ENCODE measurements at places on chromosomes 16 and 17.

DNA sequence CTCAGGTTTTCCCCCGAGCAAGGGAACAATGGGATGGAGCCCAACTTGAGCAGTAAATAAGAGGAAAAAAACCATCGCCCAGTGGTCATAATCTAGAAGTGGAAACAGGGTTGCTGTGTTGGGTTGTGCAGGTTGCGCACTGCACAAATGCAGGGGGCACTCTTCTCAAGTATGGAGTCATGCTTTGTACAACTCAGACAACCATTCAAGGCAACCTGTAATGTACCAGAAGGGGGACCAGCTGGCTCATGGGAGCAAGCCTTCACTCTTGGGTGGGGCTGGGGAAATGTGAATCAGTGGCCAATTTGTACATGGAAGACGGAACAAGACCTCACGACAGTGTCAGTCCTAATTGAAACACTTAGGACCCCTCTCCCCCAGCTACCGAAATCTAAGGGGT, 23.9 kb upstream of the LITAF start:
- DNase-seq = no peak

DNA sequence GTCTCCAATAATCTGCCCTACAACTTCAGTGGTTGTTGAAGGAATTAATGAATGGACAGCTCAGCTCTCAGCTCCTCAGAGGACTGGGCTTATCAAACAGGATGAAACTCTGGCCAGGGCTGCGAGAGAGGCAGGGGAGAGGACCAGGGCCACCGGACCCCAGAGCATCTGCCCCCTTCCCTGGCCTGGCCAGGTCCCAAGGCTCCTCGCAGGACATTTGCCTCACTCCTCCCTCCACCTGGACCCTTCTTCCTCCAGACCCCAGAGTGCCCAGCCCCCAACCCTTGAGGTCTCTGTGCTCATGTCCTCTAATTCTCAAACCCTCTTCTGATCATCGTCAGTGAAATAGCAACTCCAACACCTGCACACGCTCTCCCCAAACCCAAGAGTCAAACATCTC, 3.7 kb downstream of the CD300C start:
- no peak for DNase-seq

DNA sequence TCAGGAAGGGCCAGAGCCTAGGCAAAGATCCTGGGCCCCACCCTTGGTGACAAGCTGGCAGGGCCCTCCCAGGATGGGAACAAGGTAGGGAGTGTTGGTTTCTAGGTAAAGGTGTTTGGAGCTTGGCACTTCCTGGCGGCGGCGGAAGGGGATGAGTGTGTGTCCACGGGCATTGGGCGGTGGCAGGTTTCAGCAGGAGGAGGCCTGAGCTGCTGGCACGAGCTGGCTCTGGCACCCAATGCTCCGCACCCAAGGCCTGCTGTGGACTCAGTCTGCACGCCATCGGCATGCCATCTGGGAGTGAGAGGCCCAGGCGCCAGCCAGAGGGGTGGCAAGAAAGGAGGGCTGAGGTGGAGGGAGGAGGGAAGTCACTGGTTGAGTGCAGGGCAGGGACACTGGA, 46.9 kb upstream of the TAC4 start:
- no peak for DNase-seq

- no peak for DNase-seq
These were observed 415 bp downstream of the XYLT1 start for GRCh38 chr16:17470182-17470907.

- no peak for DNase-seq
These were observed 39.1 kb downstream of the CPNE2 start for GRCh38 chr16:57131351-57131970.

- no peak for DNase-seq
These were observed 49.4 kb downstream of the TNFRSF13B start for GRCh38 chr17:16922386-16923096.

DNA sequence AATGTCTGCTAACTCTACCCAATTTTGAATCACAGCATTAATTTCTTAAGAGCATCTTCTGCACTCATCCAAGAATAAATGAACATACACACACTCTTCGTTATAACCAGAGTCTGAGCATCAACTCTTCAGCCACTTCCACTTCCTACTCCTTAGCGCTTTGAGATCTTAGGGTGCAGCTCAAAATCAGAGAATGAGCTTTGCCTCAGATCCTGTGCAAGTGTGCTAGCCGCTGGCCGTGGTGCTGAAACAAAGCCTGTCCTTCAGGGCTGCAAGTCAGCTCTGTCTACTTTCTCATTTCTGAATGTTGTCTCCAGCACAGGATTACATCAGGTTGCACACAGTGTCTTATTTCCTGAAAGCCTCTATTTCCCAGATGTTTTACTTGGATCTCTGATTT, 165.4 kb downstream of the AIPL1 start:
- no peak for DNase-seq

GRCh38 chr16:878072-878784, 77.7 kb upstream of the GNG13 start:
- DNase-seq = no peak

DNA sequence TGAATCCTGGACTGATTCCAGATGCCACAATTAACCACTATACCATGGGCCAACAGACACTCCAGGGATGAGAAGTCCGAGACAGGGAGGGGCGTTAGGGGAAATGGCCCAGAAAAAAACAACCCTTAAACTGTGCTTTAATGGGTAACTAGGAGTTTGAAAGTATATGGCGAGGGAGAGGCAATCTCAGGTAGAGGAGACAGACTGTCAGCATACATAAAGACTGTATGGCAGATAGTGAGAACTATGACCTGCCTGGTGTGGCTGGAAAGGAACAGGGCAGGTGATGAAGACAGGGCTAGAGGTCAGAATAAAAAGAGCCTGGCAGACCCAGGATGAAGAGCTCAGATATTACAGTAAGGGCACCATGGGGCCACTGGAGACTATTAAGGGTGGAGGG, 8.1 kb downstream of the ZZEF1 start:
- DNase-seq = no peak

GRCh38 chr17:76955191-76955590, 87.0 kb downstream of the MGAT5B start:
- no peak for DNase-seq

DNA sequence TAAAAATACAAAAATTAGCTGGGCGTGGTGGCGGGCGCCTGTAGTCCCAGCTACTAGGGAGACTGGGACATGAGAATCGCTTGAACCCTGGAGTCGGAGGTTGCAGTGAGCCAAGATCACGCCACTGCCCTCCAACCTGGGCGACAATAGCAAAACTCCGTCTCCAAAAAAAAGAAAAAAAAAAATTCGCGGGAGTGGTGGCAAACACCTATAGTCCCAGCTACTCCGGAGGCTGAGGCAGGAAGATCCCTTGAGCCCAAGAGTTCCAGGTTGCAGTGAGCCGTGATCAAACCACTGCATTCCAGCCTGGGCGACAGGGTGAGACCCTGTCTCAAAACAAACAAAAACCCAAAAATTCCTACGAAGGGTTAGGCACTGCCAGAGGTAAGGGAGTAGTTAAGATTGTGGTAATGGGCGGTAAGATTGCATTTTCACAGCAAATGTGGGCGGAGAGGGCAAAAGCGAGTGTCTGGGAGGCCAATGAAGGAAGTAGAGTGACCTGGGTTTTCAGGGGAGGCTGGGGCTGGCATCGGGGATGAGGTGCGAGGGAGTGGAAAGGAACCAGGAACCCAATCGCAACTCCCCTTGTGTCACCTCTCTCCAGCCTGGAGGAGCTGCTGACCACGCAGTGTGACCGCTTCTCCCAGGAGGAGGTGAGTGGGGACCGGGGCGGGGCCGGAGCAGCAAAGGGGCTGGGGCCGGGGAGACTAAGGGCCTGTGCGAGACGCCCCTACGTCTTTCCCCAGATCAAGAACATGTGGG, 2.6 kb downstream of the MYL11 start:
- no peak for DNase-seq

- no peak for DNase-seq
These were observed 222.2 kb upstream of the CPHXL start for GRCh38 chr16:75948441-75948840.

DNA sequence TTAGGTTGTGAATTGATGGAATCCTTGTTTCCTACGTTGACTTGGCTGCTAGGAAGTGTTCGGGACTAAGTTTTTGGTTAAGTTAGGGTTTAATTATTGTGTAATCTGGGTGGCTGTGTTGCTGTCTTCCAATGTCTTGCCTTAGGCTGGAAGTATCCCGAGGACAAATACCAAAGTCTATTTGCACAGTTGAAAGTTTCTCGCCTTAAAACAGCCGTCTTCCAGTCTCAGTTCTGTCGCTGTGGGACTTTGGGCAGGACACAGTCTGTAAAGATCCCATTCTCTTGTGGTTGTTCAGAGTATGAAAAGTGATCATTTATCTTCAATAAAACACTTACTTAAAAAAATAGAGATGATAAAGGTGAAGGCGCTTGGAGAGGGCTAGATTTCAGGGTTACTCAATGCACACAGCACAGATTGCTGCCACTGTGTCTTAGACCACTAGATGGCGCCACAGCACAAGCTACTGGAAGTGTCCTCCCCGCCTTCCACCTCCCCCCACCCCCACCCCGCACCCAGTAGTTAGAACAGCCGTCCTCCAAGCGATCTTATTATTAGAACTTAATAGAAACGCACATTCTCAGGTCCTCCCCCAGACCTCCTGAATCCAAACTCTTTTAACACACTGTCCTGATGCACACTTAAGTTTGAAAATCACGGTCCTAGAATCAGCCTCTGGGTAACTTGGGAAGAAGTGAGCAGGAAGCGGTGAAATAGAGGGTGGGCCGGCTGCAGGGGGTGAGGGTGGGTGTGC, 45.8 kb downstream of the AKAP1 start:
- DNase-seq = peak; percentile 17

DNA sequence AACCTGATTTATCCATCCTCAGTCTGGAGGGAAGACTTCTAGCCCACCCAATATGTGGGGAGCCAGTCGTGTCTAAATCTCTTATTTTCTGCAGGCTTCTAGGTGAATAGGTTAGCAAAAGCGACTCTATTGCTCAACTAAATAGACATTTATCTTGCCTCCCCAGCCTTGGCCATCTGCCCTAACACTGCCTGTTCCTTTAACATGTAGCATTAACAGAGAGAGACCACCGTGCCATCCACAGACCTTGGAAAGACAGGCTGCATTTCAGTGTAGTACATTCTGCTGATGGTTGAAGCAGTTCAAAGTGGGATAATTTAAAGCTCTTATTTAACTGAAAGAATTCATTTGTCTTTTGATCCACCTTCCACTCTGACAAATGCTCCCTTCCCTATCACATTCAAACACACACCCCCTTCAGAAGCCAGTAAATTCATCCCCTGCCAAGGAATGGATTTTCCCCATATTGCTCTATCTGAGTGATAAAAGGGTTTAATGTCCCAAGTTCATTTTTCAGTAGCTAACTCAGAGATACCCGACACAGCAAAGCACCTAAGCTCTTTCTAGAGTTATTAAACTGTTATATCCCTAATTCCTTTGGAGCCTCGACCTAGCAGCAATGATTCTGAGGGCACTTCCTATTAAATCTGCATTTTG, 58.1 kb upstream of the COX10 start:
- no peak for DNase-seq

DNA sequence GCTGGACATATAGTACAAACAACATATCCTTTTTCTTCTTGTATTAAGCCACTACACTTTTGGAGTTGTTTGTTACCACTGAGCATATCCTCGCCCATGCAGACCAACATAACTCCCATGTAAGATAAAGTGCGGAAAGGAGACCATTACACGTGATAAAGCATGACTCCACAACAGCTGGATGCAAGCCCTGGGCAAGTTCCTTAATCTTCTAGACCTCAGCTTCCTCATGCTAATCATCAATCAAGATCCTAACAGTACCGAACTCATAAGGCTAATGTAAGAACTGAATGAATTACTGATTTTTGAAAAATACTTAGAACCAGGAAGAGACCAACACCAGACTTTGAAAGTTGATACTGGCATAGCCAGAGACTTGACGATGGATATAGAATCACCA, 47.0 kb upstream of the GSG1L start:
- DNase-seq = no peak

DNA sequence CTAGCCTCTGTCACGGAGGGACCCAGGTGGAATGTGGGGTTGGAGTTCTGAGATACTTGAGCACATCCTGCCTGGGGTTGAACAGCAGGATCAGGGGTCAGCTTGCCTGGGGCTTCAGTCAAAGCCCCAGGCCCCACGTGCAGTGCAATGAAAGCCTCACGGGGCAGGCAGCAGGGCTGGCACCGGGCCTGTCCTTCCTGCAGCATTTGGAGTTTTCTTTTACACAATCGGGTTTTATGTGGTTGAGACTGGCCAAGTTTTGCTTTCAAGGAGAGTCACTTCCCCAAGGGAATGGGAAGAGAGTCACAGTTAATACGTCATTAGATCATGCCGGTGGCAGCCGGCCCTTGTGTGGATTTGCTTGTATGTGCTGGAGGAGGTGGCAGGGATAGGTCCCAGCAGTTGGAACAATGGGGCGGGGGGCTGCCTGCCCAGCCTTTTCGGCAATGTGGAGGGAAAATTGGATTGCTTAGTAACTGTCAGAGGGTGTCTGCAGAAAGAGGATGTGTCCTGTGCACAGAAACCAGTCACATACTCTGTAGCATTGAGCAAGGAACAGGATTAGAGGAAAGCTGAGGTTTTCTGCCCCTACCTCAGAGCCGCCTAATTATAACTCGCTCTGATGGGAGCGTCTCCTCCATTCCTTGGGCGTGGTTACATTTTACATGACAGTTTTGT, 4.5 kb downstream of the RMI2 start:
- DNase-seq = no peak

GRCh38 chr16:52729731-52730130, 182.8 kb upstream of the TOX3 start:
- no peak for DNase-seq

DNA sequence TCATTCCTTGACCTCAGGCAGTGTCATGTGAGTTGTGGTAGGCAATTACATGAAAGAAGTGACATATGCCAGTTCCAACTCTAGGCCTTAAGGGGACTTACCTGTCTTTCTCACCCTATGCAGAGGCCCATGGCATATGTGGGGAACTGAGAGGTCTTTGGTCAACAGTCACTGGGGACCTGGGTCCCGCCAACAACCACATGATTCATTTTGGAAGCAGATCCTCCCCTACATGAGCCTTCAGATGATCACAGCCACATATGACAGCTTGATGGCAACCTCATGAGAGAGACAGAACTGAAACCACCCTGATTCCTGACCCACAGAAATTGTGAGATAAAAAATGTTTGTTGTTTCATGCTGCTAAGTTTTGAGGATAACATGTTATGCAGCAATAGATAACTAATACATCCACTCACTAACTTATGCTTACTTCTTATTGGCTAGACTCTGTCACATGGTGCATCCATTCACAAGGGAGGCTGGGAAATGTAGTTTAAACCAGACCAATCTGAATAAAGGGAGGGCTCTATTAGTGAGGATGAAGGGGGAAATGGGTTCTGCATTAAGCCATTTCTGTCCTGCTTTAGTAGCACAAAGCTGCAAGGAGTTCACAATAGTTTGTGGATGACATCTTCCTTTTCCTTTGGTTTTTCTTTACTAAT, 298.2 kb downstream of the HAPSTR1 start:
- no peak for DNase-seq

All from esophagus squamous epithelium (tissue), 5 donors.